Activated CD8-positive, alpha-beta memory T cell treated with anti-CD3 and anti-CD28 coated beads for 1 hour (primary cell): ENCODE measurements at places on chromosomes 1 and 21.

- DNase-seq: no peak
Measured at GRCh38 chr21:34949499-34949898, 99.6 kb downstream of the RUNX1 start.

- no peak for DNase-seq
Measured at GRCh38 chr1:40309374-40310128, 7.5 kb downstream of the COL9A2 start.

GRCh38 chr1:20551945-20552727 is at the start of gene FAM43B:
TSS of gene FAM43B (plus strand) at chr1:20552573. CDS start at chr1:20552974, 401 bp downstream.
- DNase-seq: no peak

DNA sequence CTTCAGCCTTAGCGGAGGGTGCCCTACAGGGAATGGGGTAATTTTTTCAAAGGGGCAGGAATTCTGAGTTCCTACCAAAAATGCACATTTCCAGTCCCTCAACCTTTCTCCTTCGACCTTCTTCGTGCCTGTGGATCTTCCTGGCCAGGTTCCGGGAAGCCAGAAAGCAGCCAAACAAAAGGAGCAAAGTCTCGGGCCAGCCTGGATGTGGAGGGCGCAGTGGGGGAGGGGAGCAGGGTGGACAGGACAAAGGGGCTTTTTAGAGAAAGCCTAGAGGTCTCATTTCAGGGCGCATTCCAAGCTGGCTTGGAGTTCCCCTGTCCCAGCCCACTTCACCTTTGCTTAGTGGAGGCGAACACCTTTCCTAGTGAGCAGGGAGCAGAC is 2.9 kb upstream of the INAVA start:
- DNase-seq: no peak

DNA sequence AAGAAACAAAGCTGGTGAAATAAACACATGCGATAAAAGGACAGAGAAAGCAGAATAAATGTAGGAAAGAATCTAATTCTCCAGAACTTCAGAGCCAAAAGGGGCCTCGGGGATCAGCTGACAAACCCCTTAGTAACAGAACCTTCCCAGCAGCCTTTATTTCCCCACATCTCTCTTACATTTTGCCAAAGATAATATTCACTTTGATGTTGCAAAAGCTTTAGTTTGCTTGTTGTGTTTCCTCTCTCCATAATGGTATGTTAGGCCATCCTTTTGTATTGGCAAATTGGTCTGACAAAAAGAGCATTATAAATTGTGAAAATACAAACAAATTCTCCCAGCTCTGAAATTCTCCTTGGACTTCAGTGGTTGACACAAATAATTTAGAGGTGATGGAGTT is 54.9 kb downstream of the OPTC start:
- no peak for DNase-seq

DNA sequence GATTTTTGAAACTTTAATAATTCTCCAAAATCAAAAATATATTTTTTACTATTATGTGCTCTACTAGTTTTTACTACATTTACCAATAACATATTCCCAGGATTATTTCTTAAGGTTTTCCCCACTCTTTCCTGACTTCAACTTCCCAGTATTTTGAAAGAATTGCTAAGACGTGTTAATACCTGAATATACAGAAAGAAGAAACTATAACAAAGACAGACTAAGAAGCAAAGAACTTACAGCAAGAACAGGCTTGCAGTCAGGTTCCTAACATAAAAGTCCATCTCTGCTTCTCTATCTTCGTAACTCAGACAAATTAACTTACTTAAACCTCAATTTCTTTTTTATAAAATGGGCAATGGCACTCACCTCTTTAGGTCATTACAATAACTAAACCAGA is 63.2 kb downstream of the SRSF11 start:
- DNase-seq: no peak

- DNase-seq: no peak
Measured at GRCh38 chr1:185567440-185567839, 166.8 kb upstream of the HMCN1 start.

DNA sequence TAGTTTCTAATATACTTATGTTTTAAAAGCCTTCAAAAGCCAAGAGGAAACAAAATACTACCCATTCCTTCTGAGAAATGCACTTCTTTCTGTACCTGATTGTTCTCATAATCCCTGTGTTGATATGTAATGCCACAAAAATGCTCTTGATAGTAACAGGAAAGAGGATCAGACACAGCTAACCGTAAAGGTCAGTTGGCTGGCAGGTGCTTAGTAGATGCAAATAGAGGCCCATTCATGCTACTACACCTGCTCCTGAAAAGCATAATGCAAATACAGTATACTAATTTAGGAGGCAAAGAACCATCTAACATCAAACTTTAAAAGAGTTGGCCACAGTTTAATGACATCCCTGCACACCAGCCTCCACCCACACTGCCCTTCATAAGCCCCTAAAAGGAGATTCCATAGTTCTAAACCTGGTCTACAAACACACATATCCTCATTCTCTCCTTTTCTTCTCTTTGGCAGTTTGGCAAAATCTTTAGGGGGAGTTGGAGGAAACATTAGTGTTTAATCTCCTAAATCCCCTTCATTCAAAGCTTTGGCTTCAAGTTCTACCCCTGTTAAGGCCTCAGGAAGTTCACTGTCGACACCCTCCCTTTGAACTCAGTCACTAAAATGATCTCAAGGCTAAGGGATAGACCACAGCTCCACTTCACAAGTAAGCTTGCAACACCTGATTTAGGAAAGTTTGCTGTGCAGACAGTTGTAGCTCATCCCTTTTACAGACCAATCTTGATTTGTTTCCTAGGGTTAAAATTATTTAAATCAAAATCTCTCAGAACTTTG is 2.9 kb upstream of the CD46 start:
- DNase-seq: no peak

DNA sequence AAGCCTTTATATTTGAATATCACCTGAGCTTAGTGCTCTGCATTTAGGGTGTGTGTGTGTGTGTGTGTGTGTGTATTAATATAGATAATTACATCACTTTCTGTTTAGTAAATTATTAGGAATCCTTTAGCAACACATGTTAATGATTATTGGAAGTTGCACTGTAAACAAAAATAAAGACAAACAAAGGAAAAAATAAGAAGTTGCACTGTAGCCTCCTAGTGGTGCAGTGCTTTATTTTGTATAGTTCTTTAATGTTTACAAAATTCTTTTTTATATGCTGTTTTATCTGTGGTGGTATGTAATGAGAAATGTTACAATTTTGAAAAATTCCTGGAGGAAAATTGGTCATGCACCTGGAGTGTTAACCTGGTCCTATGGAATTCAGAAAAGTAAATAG is 69.2 kb downstream of the UBE4B start:
- DNase-seq: no peak

GRCh38 chr21:41494242-41494641 is 13.7 kb downstream of the TMPRSS2 start:
- no peak for DNase-seq

- DNase-seq: no peak
Measured at GRCh38 chr1:236103646-236104218, 38.6 kb upstream of the GPR137B start.

GRCh38 chr1:97163591-97164275 is 442.1 kb downstream of the PTBP2 start:
- DNase-seq: no peak

DNA sequence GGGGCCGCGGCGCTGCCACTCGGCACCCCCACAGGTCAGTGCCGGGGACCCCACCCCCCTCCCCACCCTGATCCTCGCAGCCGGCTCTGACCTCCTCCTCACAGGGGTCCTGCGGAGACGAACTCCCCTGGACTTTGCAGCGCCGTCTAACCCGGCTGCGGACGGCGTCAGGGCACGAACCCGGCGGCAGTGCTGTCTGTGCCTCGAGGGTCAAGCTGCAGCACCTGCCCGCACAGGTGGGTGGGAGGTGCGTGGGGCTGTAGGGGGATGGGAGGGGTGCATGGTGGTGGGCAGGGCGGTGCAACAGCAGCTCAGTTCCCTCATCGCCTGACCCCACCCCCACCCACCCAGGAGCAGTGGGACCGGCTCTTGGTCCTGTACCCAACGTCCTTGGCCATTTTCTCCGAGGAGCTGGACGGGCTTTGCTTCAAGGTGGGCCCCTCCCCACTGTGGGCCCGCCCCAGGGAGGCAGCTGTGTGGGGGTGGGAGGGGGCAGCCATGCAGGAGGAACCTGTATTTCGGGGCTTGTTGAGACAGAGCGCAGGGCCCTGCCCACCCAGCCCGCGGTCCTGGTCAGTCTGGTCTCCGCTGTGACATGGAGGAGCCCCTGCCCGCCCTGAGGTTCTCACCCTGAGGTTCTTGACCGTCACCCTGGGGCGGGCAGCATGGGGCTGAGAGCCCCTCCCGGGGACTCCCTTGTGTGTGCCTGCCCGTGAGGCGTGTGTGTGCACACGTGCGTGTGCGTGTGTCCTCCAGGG is 4.9 kb downstream of the PLEKHN1 start:
- DNase-seq: no peak

- no peak for DNase-seq
Measured at GRCh38 chr21:26946744-26947446, 20.0 kb downstream of the ADAMTS5 start.

DNA sequence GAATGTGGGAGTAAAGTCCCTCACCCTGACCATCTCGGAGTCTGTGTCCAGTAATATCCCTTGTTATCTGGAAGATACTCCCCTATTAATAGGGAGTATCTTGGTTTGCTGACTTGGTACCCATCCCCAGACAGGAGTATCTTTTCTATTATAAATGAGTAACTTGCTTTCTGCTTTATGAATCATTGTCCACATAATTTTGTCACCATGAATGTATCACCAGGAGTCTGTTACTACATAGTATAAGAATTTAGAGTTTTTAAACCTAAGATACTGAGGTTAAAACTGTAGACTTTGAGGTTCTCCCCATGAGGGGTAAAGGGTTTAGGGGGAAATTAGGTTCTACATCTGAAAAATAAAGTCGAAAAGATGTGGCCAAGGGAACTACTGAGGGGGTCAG is 175.6 kb downstream of the FCRL5 start:
- no peak for DNase-seq

DNA sequence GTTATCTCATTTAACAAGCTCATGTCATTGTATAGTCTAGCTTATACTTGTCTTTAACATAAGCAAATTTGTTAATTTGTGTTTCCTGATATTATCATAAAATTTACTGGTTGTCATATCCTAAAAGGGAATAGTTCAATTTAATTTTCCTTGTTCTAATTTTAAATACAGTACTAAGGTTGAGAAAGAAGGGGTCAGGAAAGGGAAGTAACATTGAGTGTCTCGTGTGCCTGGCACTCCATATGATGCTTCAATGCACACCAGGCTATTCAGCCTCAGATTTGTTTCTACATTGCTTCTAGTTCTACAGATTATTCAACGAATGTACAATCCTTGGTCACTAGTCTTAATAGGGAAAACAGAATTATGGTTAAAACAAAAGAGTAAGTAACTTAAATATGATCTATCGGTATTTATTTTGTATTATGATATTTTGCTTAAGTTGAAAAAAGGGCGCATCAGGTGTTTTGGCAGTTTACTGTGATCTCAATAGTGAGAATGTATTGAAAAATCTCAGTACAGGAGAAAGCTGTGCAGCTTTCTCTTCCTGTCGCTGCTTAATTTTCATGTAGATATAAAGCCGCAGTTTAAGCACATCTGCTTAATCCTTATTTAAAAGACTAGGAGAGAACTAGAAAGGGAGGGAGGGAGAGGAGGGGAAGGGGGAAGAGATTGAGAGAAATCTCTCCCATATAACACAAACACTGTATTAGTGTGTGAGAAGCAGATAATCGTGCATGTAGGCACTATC is 13.0 kb downstream of the PTPRC start:
- DNase-seq: no peak

DNA sequence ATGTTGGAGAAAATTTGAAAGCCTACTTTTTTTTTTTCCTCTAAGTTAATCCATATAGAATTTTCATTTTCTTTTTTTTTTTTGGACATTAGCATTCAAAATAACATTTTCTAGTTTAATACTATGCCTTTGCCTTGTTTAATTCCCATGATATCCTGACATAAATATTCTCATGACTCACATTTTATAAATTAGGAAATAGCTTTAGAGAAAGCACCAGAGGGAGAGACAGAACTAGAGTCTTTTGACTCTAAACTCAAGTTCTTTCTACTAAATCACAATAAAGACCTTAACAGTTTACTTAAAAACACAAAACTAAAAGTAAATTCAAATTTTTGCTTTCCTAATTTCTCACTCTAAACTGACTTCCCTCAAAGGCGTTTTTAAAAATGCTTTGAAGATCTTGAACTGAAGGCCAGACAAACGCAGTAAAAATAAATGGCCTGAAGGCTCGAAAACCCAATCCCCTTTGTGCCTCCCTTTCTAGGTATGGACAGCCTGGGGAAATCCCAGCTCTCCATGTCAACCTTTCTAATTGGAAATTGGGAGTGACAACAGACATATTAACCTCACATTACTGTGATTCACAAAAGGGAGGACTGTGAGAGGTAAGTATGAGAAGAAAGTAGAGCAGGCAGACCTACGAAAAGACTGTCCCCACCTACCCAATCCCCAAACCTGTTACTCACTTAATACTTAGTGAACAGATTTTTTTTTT is 104.6 kb downstream of the ENAH start:
- DNase-seq: no peak

- DNase-seq: no peak
Measured at GRCh38 chr1:26539722-26540121, 10.2 kb downstream of the RPS6KA1 start.

DNA sequence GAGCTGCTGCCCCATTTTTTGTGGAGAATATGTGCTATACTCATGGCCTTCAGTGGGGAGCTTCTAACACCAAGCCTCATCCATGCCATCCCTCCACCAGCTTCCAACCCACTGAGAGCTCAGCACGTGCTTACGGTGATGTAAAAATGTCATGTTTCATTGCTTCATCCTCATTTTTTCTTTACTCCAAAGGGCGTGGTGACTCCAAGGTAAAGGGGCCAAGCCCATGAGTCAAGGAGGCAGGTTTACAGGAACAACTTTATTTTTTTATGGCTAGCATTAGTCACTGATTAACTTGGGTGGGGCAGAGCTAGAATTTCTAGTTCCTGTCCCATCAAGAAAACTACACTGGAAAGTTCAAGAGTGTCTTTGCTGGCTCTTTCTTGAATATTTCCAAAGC is at the start of gene C1orf226:
TSS of gene C1orf226 (plus strand) at position 346 of the 400 bp plus-strand sequence. CDS start 174 bp downstream, outside the sequence.
- DNase-seq: no peak

DNA sequence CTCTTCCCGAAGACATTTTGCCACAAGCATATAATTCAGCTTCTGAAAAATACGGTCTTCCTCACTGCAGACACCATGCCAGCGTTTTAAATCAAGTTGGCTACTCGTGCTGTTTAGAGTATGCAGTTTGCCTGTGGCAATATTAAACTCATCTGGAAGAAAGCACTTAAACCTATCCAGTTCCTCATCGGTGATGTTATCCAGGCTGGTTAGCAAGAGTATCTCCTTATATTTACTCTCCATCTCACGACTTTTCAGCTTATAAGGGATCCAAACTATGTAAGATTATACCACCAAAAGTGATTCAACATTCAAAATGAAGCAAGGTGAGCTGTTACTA is 9.7 kb upstream of the IFI16 start:
- DNase-seq: no peak

- DNase-seq: no peak
Measured at GRCh38 chr1:217647791-217648190, 16.6 kb downstream of the SPATA17 start.
